ENCODE measurements at places on chromosomes 12 and 14.
A peak's percentile ranks its signal among the peaks of the same experiment; 100 is the strongest.

- no peak for DNase-seq
These were observed 11.3 kb downstream of the GNPTAB start for GRCh38 chr12:101819467-101819866.

- no peak for DNase-seq
These were observed 218.8 kb downstream of the DPF3 start for GRCh38 chr14:72675126-72675525.

- DNase-seq = no peak
These were observed 1.9 kb upstream of the RAB35 start for GRCh38 chr12:120118321-120119061.

GRCh38 chr14:61589691-61590581 lies 105.4 kb upstream of the HIF1A start:
- no peak for DNase-seq

DNA sequence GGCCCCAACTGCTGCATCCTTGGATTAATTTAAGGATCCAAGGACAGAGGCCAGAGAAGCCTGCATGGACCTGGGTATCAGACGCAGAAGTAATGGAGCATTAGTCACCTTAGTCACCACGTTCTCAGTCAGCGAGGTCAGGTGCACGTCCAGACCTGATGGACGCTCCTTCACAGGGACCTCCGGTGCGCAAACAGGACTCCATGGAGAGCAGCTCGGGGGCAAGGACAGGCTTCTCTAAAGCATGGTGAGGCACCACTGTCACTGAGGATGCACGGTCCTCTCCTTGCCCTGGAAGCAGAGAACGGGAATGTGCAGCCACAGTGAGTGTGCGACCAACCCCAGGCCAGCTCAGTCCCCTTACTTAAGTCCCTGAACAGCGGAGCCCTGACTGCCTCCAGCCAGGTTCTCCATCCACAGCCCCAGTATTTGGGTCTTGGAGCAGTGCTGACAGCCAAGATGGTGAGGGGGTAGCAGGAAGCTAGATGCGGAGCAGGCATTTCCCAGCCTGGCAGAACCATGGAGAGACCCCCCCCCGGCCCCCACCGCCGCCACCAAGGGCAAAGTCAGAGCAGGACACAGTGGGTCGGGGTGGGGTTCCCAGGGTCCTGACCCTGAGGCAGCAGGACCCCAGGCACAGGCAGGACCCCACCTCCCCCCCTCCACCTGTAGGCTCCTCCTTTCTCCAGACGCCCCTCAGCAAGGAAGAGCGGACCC lies 253.4 kb upstream of the SFSWAP start:
- no peak for DNase-seq

- DNase-seq = no peak
These were observed 52.1 kb downstream of the SLC15A4 start for GRCh38 chr12:128771681-128772080.

- DNase-seq = peak; percentile 39
These were observed 687 bp upstream of the RPS29 start for GRCh38 chr14:49586673-49587460.

All from skeletal muscle cell (primary cell).